T-helper 22 cell (primary cell): ENCODE measurements at places on chromosomes 7 and 10.
A peak's percentile ranks its signal among the peaks of the same experiment; 100 is the strongest.

- DNase-seq, result peak; percentile 56
Observed at GRCh38 chr10:102408728-102409603, 9.6 kb downstream of the PSD start.

DNA sequence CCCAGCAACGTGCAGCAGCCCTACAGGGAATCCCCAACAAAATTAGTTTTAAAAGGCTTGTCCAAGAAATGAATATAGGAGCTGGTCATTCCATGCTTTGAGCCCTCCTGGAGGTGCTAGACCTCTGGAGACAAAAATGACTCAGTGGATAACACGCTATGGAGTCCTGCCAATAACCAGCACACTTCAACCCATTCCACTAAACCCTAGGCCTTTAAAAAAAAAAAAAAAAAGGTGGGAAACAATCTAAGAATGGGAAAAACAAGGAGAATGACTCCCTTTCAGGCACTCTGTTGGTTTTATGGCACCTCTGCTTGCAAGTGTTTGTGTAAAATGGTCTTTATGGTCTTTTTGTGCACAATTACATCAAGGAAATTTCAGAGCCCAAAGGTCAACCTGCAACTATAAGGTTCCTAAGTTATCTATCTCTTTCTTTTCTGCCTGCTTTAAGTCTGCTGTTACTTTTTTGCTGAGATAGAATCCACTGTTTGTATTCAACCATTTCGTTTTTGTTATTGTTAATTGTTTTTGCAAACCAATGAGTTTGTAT, 21.3 kb downstream of the AVL9 start:
- DNase-seq, result no peak

DNA sequence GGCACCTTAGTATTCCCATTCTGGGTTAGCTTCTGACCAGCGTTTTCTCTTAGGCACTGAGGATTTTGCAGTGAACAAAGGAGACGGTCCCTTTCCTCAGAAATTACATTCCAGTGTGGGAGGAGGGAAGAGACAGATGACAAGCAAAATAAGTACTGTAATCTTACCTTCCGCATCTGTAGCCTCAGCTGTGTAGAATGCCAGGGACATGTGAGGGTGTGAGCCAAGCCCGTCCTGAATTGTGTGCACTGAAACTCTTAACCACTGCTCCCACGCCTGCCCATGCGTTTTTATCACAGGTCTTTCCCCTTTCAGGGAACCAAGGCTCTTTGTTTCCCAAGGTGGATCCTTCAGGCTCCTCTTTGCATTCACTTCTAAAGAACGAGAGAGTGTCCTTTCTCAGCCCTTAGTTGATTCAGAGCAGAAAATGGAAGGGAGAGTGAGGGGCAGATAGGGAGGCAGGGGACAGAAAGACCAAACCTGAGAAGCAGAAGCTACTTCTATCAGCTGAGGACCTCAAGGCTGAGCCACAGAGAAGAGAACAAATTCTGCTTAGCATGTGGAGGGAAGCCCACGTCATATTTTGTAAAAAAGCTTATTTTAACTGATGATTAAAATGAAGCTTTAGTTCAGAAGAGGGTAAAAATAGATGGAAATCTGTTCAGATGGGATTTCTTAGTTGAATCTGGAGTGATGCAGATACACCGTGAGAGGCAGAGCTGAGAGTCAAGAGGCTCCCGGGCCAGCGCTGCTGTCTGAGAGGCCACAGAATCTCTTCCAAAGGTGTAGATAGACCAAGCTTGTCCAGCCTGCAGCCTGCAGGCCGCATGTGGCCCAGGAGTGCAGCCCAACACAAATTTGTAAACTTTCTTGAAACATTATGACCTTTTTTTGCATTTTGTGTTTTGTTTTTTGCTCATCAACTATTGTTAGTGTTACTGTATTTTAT, 122.5 kb downstream of the CCNY start:
- no peak for DNase-seq

DNA sequence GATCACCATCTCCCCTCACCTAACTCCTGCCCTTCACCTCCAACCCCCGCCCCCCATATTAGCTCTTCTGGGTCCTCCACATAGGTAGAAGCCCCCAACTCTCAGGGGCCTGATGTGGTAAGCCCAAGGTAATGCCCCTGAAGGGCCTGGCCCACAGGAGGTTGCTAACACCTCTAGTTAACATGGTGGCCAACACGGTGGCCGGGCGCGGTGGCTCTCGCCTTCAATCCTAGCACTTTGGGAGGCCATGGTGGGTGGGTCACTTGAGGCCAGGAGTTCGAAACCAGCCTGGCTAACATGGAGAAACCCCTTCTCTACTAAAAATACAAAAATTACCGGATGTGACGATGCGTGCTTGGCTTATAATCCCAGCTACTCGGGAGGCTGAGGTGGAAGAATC, 954 bp upstream of the MLXIPL start:
- DNase-seq, result no peak

DNA sequence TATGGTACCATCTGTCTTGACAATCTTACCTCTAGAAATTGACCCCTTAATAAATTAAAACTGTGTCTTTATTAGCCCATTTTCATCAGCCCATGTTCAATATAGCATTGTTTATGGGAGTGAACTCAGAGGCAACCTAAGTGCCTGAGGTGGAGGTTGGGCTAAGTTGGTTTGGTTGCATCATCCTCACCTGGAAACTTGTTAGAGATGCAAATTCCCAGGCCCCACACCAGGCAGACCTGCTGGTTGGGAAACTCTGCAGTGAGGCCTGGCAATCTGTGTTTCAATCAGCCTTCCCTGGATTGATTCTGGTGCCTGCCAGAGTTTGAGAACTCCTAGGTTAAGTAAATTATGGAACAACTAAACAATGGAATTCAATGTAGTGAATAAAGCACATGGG, 9.4 kb upstream of the FAM170B start:
- DNase-seq, result no peak

DNA sequence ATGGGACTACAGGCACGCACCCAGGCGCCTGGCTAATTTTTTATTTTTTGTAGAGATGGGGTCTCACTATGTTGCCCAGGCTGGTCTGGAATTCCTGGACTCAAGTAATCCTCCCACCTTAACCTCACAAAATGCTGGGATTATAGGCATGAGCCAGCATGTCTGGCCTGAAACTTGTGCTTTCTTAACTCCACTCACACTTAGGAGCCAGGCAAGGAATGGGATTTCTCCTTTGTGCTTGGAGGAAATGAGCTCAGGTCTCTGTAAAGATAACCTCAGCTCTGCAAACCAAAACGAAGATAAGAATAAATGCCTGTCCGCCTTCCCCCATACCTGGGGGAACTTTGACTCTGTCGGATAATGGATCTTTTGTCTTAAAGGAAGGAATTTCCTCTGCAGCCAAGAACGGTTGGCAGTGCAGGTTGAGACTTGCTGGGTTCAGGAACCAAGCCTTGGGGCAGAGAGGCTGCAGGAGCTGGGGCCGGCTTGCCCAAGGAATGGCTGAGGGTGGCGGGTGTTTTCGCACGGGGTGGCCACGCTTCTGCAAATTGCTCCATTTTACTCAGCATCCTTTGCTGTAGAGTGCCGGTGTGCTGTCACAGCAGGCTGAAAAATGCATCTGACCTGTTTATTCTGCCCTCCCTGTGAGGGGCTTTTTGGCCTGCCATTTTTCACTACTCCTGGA, 174.2 kb downstream of the KIAA1217 start:
- no peak for DNase-seq

- no peak for DNase-seq
Observed at GRCh38 chr10:101258179-101258885, 29.1 kb upstream of the LBX1 start.

GRCh38 chr10:92291921-92292845, 1.2 kb downstream of the MARCHF5 start:
- peak; percentile 7 for DNase-seq

- no peak for DNase-seq
Observed at GRCh38 chr10:63765126-63765525, 243.9 kb downstream of the REEP3 start.

GRCh38 chr10:76902949-76903348, 734.7 kb downstream of the KCNMA1 start:
- no peak for DNase-seq

DNA sequence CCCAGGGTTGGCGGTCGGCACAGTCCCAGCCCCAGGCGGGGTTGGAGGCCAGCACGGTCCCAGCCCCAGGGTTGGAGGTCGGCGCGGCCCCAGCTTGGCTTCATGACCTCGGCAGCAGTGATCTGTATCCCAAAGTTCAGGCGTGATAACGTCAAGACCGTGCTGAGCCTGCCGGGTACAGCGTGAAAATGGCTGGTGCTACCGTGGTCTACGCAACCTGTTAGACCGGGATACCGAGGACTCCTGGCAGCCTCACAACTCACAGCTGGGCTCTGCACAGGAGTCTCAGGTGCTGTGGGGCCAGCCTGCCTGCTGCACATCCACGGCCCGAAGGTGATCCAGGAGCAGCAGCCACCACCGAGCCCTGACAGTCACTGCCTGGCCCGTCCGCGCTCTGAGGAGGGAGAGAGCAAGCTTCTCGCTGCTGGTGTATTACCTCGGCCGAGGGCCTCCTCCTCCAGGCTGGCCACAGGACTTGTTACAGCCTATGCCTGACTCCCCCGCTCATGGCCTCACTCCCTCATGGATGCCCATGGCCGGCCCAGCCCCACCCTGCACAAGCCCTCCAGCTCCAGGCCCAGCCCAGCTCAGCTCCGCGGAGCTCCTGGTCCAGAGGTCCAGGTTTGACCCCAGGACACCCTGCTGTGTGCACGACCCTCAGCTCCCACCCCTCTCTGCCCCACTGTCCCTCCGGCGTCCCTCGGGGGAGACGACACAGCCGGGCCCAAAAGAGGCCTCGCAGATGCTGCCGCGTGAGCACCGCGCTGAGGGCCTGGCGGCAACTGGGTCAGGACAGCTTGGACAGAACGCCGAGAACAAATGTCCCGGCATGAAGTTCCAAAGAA, 156.0 kb downstream of the ELFN1 start:
- no peak for DNase-seq

DNA sequence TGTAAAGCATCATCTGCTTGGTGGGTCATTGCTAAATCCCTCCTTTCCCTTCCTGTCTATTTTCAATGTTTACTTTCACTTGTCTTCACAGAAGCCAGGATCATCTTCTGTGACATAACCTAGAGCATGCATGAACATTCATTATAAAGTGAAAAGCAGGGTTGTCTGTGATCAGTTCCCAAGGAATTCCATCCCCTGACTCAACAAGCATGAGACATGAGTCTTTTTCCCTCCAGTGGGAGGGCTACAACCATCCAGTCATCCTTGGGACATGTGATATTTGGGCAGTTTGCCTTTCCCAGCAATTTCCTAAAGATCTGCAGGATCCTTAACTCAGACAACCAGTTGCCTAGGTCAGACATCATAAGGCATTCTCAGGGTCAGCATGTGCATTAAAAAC, 166.3 kb upstream of the TMEM196 start:
- DNase-seq, result no peak

DNA sequence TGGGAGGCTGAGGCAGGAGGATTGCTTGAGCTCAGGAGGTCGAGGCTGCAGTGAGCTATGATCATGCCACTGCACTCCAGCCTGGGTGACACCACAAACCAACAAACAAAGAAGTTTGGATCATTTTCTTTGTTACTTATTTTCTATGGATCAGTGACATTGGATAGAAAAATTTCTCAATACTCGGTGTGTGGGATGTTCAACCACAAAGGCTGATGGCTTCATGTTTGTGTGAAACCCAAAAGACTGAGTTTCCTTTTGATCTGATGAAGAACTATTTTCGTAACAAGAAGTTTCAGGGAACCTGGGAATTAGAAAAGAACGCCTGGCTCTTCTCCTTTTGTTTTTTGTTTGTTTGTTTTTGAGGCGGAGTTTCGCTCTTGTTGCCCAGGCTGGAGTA, 104.0 kb downstream of the HOXA1 start:
- DNase-seq, result no peak

DNA sequence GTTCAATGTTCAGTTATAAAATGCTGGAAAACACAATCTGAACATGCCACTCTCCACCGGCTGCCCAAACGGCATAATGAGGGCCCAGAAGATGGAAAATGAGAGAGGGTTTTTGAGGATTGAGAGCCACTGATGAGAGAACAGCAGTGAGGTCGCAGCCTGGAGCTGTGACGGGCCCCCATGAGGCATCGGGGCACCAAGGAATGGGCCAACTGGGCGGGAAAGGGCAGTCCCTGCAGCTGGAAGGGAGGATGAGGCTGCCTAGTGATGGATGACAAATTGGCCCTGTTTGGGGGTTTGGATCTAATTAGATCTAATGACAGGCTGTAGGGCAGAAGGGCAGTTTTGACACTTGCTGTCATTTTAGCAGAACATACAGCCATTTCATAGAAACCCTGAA, 39.1 kb downstream of the WNT2 start:
- DNase-seq, result no peak

- peak; percentile 47 for DNase-seq
Observed at GRCh38 chr7:5396542-5396941, 27.1 kb downstream of the TNRC18 start.

DNA sequence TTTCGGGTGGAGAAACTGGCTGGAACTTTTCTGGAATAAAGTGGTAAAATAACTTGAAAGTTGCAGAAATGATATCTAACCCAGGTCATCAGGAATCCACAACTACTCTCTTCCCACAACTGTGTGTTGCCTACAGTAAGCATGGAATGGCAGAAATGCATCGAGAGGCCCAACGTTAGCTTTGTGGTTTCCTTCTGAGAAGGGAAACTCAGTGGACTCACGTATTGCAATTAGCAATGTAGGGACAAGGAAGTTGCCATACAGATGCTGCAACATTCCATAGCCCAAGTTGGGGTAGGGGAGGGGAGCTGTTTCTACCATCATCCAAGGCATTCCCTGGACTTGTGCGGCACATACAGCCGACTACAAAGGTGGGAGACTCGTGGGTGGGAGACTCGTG, 1.9 kb downstream of the PON1 start:
- DNase-seq, result no peak

DNA sequence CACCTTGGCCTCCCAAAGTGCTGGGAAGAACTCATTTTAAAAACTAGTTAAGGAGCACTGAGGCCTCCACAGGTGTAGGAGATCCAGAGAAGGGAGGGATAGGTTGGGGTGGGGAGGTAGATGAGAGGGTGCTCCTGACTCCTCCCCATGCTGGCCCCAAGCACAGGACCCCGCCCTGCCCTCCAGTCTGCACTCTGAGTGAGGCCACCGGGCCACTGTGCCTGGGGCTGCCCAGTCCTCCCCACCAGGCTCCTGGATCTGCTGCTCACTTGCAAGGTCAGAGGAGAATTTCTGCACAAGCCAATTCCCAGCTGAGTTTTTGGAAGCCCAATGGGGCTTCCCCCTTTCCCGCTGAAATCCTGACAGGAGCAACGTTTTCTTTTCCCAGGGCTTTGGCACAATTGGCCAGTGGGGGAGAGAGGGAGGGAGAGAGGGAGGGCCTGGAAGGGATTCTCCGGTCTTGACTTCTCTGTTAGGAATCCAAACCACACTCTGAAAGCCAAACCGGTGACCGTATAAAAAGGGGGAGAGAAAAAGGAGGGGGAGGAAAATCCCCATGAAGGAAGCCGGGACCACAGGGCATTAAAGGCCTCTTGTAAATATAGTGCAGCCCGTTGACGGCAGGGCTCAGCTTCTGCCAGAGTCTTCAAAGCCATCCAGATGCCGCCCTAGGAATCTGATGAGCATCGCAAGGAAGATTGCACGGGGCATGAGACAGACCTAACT, 116.2 kb downstream of the SH3PXD2A start:
- no peak for DNase-seq

DNA sequence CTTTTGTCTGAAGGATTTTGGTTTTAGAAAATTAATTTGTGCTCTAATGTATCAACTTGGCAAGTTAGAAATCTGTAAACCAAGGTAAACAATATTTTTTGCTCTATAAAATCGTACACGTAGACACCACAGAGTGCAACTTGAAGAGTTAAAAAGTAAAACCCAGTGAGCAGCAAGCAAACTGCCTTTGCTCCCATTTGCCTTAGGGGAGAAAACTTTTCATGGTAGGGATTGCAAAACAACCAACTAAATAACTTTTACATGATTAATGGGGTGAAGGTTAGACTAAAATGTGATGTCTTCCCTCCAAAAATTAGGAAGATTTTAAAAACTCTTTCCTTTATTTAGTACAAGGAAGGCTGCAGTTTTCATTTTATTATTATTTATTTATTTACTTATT, 224.2 kb upstream of the LYZL1 start:
- no peak for DNase-seq
